Small intestine (tissue), 16 donors: ENCODE measurements at places on chromosomes 6 and 20. TPM values are rescaled to one million over a fixed set of nuclear protein-coding genes. Genes with fewer than 3 reads are reported as not detected.

ATXN1 gene
- polyA plus RNA-seq, result 5.4 TPM

OLIG3 gene
- not detected for polyA plus RNA-seq

PPP1R16B gene
- 5.1 TPM for polyA plus RNA-seq

RIPPLY2 gene
- polyA plus RNA-seq, result not detected

SLC16A10 gene
- 4.6 TPM for polyA plus RNA-seq

PCIF1 gene
- 16.1 TPM for polyA plus RNA-seq

PRSS35 gene
- polyA plus RNA-seq, result not detected

HELZ2 gene
- polyA plus RNA-seq, result 13.8 TPM
